ENCODE measurements at places on chromosomes 4 and X.

GRCh38 chr4:19936476-19936875 lies 315.2 kb upstream of the SLIT2 start:
- DNase-seq = peak; percentile 81

DNA sequence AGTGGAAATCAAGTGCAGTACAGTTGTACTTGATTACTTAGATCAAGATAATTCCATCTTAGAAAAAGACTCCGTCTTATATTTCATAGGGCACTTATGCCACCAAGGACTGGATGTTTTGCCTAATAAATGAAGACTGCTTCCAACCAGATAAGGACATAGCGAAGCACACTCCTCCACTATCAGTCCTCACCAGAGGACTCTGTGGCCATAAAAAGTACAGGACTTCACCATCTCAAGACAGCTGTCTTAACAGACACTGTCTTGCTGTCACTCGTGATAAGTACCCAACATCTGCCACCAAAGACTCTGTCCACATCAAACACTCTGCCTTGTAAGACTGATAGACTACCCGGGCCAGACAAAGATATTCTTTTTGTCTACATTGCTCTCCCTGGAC lies 352.0 kb downstream of the TRAM1L1 start:
- DNase-seq = no peak

DNA sequence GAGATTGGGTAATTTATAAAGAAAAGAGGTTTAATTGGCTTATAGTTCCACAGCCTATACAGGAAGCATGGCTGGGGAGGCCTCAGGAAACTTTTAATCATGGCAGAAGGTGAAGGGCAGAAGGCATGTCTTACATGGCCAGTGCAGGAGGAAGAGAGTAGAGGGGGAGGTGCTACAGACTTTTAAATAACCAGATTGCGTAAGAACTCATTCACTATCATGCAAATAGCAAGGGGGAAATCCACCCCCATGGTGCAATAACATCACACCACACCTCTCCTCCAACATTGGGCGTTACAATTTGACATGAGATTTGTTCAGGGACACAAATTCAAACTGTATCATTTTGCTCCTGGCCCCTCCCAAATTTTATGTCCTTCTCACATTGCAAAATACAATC lies 353.8 kb upstream of the PABPC5 start:
- no peak for DNase-seq

DNA sequence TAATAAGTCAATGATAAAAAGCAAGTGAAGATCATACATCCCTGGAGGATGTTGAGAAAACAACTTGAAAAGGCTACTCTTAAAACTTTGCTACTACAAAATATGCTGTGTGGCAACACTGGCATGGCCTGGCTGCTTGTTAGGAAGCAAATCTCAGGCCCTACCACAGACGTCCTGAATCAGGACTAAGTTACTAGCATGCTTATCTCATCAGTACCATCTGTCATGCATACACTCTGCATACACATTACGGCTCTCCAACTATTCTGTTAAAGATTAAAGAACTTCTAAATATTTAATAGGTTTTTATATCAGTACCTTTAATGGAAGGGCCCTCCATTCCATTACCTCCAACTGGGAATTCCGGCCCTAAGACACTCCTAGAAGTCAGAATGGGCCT lies 8.2 kb downstream of the PAPSS1 start:
- no peak for DNase-seq

GRCh38 chrX:42735250-42735649 lies 42.7 kb downstream of the PPP1R2C start:
- DNase-seq = no peak

- no peak for DNase-seq
These were observed 57.9 kb upstream of the CXCL8 start for GRCh38 chr4:73682508-73682907.

GRCh38 chr4:173014113-173014558 lies 154.5 kb upstream of the GALNT7 start:
- DNase-seq = no peak

DNA sequence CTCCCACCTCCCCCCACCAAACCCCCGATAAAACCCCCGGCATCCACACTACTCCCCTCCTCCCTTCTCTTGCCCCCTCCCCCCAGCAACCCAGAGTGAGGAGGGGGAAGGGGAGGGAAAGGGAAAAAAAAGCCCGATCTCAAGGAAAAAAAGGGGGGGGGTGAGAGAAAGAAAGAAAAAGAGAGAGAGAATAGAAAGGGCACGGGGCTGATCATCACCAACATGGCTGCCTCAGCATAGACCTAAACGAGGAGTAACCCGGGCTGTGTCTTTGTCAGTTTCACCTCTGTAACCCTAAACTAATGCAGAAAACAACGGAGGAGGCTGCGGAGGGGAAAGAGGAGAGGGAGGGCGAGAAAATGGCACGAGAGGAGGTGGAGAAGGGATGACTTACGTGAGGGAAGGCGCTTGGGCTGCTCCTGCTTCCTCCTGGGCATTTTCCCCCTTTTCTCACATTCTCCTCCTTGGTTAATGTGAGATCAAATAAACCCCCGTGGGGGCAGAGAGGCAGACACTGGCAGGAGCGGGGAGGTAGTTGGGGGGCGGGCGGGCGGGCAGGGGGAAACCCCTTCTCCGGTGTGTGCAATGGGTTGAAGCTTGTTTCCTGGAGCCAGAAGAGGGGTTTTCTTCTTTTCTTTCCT lies 532 bp downstream of the ZNF827 start:
- no peak for DNase-seq

GRCh38 chr4:73347497-73347896 lies 56.6 kb upstream of the ALB start:
- no peak for DNase-seq

GRCh38 chrX:53261355-53261972 lies 19.9 kb downstream of the IQSEC2 start:
- DNase-seq = no peak

DNA sequence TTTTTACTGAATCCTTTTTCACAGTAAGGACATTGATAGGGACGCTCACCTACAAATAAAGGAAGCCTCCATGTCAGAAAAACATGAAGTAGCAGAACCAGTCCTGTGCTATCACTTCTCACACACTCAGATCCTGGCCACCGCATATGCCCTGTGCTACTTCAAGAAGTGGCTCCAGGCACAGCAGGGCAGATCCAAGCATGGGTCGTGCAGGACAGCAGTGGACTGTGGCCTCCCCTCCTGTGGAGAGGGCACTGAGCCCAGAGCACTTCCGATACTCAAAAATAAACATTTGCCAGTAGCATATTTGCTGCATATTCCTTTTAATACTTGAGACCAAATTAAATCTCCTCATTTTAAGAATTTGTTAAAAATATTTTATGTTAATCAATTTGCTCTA lies 167.9 kb downstream of the PRDM5 start:
- no peak for DNase-seq

- no peak for DNase-seq
These were observed 115.4 kb downstream of the AFAP1 start for GRCh38 chr4:7824218-7824617.

- DNase-seq = no peak
These were observed 398.5 kb downstream of the GPM6A start for GRCh38 chr4:175413561-175413960.

- DNase-seq = peak; percentile 34
These were observed 8.2 kb downstream of the CAPN6 start for GRCh38 chrX:111262086-111262485.

DNA sequence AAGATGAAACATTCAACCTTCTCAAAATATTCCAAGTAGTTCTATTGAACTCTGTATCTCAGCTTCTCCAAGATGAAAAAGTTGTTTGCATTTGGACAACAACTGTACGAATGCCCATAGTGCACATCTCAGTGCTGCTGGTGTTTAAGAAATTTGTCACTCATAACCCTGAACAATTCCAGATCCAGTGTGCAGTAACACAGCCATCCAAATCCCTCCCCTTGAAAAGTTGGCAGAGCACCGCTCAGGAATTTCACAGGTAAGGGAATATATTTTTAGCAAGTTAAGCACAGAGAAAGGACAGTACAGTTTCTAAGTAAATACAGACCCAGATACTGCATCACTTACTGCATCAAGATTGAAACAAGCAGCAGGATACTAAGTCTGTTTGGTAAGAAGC lies 104.7 kb downstream of the CNOT6L start:
- no peak for DNase-seq

DNA sequence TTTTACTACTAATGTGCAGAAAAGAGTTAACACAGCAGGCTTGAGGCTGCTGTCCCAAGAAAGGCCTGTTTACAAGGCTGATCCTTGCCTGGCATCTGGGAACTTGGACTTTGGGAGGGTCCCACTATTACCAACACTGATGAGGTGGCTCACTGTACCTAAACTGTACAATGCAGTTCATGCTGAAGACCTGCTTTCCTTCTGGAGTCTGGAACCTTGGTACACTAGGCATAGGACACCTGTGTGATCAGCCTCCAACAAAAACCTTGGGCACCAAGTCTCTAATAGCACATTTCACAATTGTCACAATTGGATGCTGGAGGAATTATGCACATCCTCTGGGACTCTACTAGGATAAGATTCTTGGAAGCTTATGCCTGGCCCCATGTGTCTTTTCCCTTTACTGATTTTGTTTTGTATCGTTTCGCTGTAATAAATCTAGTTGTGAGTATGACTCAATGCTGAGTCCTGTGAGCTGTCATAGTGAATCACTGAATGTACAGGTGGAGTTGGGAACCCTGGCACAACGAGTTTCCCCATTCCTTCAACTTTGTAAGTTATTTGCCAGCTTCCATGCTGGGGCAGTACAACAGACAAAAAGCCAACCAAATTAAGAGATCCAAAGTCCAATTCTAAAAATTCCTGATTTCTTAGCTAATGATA lies 45.9 kb downstream of the TEC start:
- DNase-seq = no peak

DNA sequence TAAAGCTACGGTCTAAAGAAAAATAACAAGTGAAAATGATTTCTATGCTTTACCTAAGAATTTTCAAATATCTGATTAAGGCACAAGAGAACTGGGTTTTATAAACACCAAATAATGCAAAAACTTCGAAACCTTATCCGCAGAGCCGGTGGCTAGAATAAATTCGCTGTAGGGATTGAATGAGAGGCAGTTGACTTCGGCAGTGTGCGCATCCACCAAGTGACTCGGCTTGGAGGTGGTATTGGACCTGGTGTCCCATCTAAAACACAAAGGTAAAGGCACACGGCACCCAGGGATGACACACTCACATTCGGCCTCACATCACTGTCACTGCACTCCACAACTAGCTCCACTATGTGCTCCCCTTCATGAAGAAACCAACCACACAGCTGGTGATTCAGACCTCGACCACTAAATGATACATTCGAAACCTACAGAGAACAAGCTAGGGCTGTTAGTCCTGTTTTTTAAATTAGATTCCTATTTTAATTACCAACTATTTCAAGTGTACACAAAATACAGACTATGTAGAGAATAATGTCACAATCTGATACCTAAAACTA lies 17.5 kb downstream of the RBBP7 start:
- DNase-seq = no peak

DNA sequence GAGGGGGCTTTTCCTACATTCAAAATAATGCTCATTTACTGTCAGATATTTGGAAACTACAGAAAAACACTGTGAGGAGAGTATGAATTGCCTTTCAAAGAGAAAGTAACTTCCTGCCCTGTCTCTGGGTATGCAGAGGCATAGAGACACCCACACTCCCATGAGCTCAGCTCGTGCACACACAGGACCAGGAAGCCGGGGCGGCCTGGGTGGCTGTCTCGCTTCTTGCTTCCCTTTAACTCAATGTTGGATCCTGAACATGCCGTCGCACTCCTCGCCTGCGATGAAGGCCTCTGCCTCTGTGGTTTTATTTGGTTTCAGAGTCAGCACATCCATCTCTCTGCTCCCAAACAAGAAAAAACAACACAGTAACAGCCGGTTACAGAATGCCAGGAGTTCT lies 40.1 kb upstream of the GPR78 start:
- DNase-seq = no peak

- no peak for DNase-seq
These were observed 2025.6 kb upstream of the AGA start for GRCh38 chr4:179467878-179468277.

- no peak for DNase-seq
These were observed 17.8 kb downstream of the SRD5A3 start for GRCh38 chr4:55363691-55364351.

GRCh38 chrX:144732588-144732987 lies 514.7 kb upstream of the SPANXN1 start:
- no peak for DNase-seq

DNA sequence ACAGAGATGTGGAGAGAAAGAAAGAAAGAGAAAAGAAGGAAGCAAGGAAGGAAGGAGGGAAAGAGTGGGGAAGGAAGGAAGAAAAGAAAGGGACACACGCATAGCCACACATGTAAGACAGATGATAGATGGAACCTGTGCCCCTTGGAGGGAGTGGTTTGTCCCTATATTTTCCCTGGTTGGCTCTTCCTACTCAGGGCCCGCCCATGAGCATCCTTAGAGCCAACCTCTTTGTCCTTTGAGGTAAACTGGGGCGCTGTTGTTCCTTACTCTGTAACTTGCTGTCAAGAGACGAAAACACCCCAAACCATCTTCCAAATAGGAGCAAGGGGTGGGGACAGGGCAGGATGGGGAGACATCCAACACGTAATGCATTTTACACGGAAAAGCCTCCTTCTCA lies 220.9 kb downstream of the MAML3 start:
- DNase-seq = no peak

DNA sequence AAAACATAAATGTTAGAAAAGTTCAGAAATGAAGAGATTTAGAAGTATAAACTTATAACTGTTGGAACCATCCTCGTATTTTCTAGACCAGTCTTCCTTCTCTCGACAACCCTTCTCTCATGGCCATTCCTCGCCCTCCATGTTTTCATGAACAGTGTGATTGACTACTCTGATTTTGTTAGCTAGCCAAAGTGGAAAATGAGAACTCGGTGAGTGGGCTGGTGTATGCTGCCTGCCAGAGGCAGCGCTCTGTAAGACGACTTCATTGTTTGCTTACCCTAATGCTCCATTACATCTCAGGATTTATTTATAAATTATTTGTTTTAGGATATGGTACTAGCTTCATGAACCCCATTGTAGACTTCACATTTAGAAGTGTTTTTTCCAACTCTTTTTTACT lies 153.0 kb downstream of the CBR4 start:
- no peak for DNase-seq

GRCh38 chr4:48332661-48333060 lies 8.7 kb upstream of the SLAIN2 start:
- DNase-seq = no peak

GRCh38 chr4:161642708-161643107 lies 521.1 kb downstream of the FSTL5 start:
- no peak for DNase-seq

DNA sequence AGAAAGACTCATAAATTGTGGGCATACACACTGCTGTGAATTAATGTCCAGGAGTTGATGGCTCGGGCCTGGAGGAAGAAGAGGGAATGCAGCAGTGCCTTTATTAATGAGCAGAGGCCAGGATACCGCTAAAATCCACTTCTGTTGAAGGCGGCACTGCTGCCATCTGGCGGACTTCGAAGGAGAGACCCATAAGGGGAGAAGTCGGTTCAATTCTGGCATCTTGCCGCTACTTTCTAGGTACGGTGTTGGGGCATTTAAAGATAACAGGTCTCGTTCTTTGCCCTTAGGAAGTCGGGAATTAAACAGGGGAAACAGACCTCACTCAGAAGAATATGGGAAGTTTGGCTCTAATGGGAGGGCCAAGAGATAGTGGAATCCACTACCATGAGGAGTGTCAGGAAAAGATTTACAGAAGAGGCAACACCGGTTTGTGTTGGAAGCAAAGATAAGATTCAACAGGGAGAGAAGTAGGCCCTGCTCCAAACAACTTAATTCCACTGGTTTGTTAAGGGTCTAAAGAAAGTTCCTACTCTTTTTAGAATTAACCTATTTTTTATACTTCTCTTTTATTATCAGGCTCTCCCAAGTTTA lies 133.6 kb upstream of the GIMD1 start:
- no peak for DNase-seq

GRCh38 chr4:117968606-117969005 lies 65.7 kb upstream of the NDST3 start:
- no peak for DNase-seq

GRCh38 chrX:11619441-11619840 lies 46.3 kb downstream of the ARHGAP6 start:
- peak; percentile 4 for DNase-seq

Measured in GM04503 (cell line).